ENCODE measurements at places on chromosomes 11 and 22.

DNA sequence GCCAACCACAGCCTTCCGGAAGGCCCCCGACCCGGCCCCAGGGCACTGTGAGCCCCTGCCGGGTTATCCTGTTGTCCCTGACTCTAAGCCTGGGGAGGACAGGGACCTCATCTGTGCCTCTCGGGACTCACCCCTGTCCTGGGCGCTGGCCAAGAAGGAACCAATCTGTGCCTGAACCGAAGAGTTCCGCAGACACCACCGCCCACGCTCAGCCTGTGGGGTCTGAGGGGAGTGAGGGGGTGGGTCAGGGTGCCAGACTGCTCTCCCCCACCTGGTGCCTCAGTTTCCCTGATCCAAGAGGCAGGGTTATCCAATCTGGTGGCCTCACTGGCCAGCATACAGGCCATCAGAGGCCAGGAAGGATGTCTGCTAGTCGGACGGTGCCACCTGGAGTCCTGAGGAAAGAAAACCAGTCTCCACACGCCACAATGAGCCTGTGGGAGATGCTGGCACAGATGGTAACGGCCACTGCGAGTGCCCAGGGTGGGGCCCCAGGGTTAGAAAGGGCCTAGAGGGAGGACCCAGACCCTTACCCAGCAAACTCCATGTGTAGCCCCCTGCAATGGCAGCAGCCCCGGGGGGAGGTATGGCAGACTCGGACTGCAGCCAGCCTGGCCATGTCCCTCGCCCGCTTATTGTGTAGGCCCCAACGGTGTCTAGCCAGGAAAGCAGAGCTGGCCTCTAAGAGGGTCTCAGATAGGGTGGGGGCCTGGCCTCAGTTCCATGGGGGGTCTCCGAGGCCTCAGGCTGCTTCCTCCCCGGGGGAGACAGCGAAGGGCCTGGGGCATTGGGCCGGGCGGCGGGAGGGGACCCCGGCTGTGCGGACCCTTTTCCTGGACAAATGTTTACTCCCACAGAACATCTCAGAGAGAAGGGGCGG, 827 bp upstream of the TNNT3 start:
- DNase-seq: no peak

- peak; percentile 49 for DNase-seq
Measured at GRCh38 chr22:49415151-49415951, 412.3 kb downstream of the BRD1 start.

DNA sequence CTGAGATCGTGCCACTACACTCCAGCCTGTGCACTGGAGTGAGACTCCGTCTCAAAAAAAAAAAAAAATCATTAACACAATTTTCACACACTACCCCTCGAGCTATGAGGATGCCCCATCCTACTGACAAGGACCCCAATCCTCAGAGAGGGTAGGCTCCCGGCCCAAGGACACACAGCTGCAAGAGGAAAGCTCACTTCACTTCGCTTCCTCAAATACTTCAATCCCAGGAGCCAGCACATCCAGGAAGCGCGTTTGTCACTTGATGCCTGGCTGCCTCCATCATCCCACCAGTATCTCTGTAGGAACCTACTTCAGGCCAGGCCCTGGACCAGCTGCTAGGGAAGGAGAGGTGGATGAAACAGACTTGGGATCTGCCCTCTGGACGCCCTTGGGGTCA, 144.0 kb downstream of the CRYBB2 start:
- DNase-seq: no peak

DNA sequence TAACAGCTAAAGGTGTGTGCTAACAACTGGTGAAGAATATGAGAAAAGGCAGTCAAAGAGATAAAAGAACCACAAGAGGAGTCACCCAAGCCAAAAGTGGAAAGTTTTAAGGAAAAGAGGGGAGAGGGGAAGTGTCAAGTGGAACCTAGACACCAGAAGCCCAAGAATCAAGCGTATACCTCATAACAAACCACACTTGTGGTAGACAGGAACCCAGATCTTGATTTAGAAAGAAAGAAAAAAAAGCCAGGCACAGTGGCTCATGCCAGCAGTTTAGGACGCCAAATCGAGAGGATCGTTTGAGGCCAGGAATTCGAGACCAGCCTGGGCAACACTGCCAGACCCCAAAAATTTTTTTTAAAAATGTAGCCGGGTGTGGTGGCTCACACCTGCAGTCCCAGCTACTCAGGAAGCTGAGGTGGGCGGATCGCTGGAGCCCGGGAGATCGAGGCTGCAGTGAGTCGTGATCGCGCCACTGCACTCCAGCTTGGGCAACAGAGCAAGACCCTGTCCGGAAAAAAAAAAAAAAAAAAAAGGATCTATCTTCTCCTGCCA, 877 bp downstream of the SLC25A17 start:
- no peak for DNase-seq
